ENCODE measurements at places on chromosomes 2 and 18.

DNA sequence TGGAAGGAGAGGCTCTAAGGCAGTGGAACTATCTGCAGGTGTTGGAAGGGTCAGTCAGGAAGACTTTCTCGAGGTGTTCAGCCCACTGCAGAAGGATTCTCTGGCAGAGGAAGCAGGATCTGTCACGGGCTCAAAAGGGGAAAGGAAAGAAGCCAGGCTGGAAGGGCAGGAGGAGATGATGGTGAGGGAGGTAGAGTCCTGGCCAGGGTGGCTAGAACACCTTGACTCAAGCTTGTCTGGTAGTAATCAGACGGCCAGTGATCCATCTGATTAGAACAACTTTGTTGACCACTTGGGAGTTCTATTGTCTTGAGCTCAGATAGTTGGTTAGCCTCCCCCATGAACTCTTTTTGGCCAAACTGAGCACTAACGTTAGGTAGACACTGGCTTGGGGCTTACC, 9.7 kb upstream of the ATOH8 start:
- H3K27ac ChIP-seq = no peak overlapping the region
- no peak for DNase-seq
- H3K27me3 ChIP-seq = peaks cover 58% of the 10 kb centered on the region
- no peaks in the 10 kb centered on the region for H3K4me1 ChIP-seq
- no peak overlapping the region for H3K4me3 ChIP-seq
- no peaks in the 10 kb centered on the region for H3K36me3 ChIP-seq

GRCh38 chr2:1162768-1163584, 212.3 kb downstream of the SNTG2 start:
- H3K27ac ChIP-seq = peak overlapping the region; percentile 94
- peaks cover 23% of the 10 kb centered on the region for H3K4me1 ChIP-seq
- H3K27me3 ChIP-seq = no peaks in the 10 kb centered on the region
- H3K36me3 ChIP-seq = peaks cover 12% of the 10 kb centered on the region

DNA sequence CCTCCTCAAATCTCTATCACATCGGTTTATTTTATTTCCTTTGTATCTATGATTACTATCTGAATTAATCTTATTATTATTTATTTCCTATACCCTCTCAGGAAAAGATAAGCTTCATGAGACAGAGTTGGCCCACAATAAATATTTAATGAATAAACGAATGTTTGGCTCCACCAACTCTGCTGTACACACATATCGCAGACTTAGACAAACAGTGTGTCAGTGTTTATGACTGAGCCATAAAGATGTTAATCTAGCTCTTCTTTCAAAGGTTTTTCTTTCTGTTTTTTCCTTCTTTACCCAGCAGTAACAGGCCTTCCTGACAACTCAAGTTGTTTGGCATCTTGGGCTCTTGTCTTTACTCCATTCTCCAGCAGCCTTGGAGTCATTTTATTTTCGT, 329.5 kb downstream of the CDH2 start:
- no peaks in the 10 kb centered on the region for H3K36me3 ChIP-seq
- no peaks in the 10 kb centered on the region for H3K27me3 ChIP-seq
- no peak overlapping the region for H3K27ac ChIP-seq
- DNase-seq = no peak

GRCh38 chr2:238688193-238689153, 159.4 kb upstream of the TWIST2 start:
- DNase-seq = no peak
- H3K27me3 ChIP-seq = peaks cover 13% of the 10 kb centered on the region
- H3K27ac ChIP-seq = no peak overlapping the region
- H3K36me3 ChIP-seq = no peaks in the 10 kb centered on the region
- no peak overlapping the region for H3K4me3 ChIP-seq

- no peak overlapping the region for H3K27ac ChIP-seq
- no peaks in the 10 kb centered on the region for H3K36me3 ChIP-seq
- H3K27me3 ChIP-seq = no peaks in the 10 kb centered on the region
- DNase-seq = no peak
- no peaks in the 10 kb centered on the region for H3K4me1 ChIP-seq
Measured at GRCh38 chr2:122422384-122422991, 667.0 kb downstream of the TSN start.

DNA sequence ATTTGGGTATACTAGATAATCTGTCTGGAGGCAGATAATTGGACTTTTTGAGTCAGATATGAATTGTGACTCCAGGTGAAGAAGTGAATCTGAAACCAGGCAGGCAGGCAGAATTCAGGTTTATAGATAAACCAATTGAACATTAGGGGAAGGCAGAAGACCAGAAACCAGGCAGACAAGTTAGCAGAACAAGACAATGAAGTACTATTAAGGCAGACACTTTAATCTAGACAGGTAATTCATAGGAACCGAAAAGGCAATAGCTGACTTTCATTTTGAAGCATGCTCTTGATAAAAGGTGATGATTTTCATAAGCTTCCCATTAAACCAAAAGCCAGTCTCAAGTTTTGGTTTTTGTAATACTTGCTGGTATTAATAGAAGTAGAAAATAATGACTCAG, 19.3 kb upstream of the SLC4A10 start:
- DNase-seq = no peak
- H3K36me3 ChIP-seq = no peaks in the 10 kb centered on the region
- H3K27me3 ChIP-seq = peaks cover 22% of the 10 kb centered on the region
- H3K4me1 ChIP-seq = peaks cover 6% of the 10 kb centered on the region
- no peak overlapping the region for H3K27ac ChIP-seq

- H3K27ac ChIP-seq = no peak overlapping the region
- H3K36me3 ChIP-seq = peaks cover 4% of the 10 kb centered on the region
- H3K4me3 ChIP-seq = no peak overlapping the region
- H3K27me3 ChIP-seq = no peaks in the 10 kb centered on the region
Measured at GRCh38 chr18:62839874-62840713, 124.8 kb downstream of the PHLPP1 start.

- peaks cover 22% of the 10 kb centered on the region for H3K27me3 ChIP-seq
- no peak overlapping the region for H3K27ac ChIP-seq
- H3K4me1 ChIP-seq = peaks cover 15% of the 10 kb centered on the region
- H3K36me3 ChIP-seq = no peaks in the 10 kb centered on the region
Measured at GRCh38 chr2:205696331-205696926, 14.1 kb downstream of the NRP2 start.

Measured in activated T-cell treated with anti-CD3 and anti-CD28 coated beads, Interleukin-2, amount 50 U/mL, for 72 hours (primary cell).